HS-5 (cell line): ENCODE measurements at places on chromosomes 13 and 19.
A peak's percentile ranks its signal among the peaks of the same experiment; 100 is the strongest.

GRCh38 chr19:46426035-46426505 lies 2.7 kb downstream of the PNMA8C start:
- no peak for DNase-seq

GRCh38 chr19:54481326-54481930 lies 8.3 kb upstream of the CDC42EP5 start:
- DNase-seq: no peak

- DNase-seq: no peak
These were observed 11.9 kb upstream of the OR7D2 start for GRCh38 chr19:9166846-9167245.

DNA sequence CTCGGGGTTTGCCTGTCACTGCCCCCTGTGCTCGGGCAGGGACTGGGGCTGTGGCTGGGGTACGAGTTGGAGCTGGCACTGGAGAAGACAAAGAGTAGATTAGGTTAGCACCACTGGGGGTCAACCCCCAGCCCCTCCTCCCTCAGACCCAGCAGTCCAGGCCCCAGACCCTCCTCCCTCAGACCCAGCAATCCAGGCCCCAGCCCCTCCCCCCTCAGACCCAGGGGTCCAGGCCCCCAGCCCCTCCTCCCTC lies 19.1 kb downstream of the ZNF575 start:
- no peak for DNase-seq

GRCh38 chr13:46367617-46368327 lies 19.3 kb downstream of the RUBCNL start:
- no peak for DNase-seq

DNA sequence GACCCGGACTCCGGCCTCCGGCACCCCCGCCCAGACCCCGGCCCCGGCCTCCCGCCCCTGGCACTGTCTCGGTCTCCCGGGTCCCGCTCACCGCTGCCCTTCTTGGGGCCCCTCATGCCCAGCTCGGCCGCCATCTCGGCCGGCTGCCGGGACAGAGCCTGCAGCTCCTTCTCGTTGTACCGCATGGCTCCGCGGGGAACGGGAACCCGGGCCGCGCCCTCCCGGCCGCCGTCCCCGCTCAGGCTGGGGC lies 140 bp downstream of the PLEKHJ1 start:
- no peak for DNase-seq

- DNase-seq: no peak
These were observed 132.1 kb downstream of the CDK8 start for GRCh38 chr13:26386026-26386425.

DNA sequence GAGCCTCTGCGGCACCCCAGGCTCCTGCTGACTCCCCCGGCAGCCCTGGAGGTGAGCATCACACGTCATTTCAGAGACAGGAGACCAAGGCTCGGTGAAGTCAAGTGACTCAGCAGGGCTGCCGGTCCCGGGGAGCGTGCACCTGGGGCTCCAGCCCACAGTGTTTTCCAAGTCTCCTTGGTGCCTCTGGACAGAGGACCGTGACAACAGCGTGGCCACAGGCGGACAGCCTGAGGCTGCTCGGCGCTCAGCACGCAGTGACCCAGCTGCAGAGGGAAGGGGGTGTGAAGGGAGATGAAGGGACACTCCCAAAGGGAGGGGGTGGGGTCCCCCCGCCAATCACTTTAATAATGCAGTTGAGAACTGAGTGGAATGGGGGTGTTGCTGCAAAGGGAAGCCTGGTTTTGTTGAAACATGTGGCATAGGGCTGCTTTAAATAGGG lies 17.5 kb upstream of the ASPDH start:
- no peak for DNase-seq

- no peak for DNase-seq
These were observed 80.1 kb downstream of the SLC7A1 start for GRCh38 chr13:29515372-29515771.

GRCh38 chr13:21014139-21014501 lies 47.3 kb downstream of the LATS2 start:
- no peak for DNase-seq

DNA sequence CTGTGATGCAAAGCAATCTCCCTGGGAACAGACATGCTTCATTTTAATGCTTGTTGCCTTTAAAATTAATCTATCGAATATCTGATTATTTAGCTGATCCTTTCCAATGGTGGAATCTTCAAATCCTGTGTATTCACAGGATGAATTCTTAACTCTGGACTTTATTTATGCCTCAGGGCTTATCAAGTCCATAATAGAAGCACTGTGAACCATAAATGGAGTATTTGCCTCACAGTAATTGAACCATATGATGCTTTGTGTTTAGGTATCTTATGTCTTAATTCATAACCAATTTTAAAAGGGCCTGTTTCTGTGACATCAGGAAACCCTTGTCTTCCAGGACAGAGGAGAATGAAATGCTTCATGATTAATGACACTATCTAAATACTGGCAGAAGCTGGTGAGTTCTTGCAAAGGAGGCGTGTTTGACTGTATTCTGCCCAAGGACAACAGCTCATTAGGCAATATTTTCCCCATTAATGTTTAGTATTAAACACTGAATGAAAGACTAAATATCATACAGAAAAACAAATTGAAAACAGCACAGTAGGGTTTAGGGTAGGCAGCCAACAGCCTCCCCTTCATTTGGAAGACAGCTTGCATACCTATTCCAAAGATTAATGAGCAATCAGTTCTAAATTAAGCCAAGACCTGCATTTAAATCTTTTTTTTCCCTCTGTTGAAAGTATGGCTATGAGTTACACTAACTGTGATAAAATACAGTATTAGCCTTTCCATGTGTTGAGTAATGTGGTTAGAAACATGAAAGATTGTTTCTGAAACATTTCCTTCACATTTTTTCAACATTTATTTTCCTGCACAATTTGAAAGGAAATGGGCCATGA lies 709.4 kb downstream of the PCDH9 start:
- DNase-seq: no peak

DNA sequence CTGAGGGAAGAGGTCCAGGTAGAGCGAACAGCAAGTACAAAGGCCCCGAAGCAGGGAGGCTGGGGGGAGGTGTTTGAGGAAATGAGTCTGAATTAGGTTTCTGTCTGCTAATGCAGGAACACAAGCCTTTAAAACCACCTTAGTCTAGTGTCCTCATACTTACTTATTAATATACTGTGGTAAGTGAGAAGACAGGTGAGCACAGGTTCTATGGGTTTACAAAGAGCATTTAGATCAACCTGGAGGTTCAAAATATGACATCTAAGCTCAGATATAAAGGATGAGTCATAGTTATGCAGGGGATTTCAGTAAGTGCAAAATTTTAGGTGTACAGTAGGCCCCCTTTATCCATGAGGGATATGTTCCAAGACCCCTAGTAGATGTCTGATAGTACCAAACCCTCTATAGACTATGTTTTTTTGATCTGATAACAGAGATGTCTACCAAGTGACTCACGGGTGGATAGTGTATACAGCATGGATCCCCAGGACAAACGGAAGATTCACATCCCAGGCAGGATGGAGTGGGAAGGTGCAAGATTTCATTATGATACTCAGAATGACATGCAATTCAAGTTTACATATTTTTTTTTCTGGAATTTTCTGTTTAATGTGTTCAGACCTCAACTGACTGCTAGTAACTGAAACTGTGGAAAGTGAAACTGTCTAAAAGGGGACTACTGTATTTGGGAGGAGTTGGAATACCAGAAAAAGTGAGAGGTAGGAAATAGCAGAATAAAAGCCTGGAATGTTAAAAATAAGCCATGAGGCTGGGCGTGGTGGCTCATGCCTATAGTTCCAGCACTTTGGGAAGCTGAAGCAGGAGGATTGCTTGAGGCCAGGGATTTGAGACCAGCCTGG lies 18.2 kb upstream of the MED4 start:
- DNase-seq: no peak

- DNase-seq: no peak
These were observed 10.3 kb upstream of the CACNG7 start for GRCh38 chr19:53898636-53899341.

DNA sequence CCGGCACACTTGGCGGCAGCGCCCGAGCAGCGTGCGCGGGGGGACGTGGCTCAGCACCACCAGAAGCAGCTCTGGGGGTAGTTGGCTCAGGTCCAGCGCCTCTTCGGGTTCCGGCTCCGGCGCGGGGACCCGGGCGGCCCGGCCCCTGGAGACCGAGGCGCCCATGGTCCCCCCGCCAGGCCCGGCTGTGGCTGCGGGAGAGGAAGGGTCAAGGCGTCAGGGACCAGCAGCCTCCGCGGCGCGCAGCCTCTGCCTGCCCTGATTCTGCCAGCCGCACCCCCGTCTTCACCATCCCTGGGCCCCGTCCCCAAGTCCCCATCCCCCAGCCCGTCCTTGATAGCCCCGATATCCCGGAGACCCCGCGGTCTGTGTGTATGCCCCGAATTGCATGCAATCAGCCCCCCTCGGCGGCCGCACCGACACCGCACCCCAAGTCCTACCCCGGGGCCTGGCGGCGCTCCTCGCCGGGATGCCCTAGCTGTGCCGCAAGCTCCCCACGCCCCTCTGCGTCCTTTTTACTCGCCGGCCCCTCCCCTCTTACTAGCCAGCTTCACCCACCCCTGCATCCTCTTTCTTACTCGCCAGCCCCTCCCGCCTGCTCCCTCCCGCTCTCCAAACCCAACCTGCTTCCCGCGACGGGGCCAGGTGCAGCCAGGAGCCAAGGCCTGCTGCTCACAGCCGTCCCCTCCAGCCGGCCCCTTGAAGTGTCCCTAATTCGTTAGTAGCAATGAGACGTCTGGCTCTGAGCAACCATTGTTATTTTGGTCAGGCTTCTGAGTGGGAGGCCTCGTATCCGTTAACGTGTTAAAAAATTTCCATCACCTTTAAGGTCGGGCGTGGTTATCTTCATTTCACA lies at the start of gene FBXO27:
Gene FBXO27 (minus strand): TSS at position 487 of the 856 bp plus-strand sequence. CDS start 322 bp downstream, at position 165.
- no peak for DNase-seq

GRCh38 chr13:50714891-50715290 lies 128.6 kb downstream of the DLEU7 start:
- no peak for DNase-seq

DNA sequence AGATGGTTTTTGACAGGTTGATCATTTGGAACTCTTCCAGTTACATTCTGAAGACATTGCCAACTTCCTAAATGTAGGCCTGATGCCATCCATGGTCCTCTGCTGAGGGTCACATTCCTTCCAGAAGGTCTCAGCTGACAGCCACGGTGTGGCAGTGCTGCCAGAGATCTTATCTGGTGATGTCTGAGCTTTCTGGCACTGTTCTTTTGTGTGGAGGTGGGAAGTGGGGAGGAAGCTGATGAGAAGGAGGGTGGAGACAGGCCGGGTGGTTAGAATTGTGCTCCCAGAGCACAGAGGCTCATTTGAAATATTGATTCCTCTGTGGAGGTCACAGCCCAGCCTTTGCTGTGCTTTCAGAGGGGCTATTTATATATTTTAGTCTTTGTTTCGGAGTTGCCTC lies 16.1 kb upstream of the MTIF3 start:
- no peak for DNase-seq

- DNase-seq: no peak
These were observed 144.6 kb downstream of the NBEA start for GRCh38 chr13:35086667-35087066.

DNA sequence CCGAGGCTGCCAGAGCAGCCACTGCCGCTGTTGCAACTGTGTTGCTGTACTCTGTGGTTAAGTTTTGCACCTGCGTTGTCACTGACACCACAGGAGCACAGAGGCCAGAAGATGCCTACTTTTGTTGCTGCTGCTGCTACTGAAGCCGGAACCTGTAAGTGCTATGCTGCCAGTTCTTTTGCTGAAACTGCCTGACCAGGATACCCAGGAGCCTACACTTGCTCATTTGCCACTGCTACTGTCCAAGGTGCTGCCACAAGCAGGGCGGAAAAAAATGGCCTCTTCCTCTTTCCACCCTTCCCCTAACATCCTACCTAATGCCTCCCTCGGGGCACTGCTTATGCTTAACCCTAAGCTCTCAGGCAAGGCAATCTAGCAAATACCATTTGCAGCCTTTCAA lies 29.0 kb upstream of the NBEA start:
- DNase-seq: no peak

- no peak for DNase-seq
These were observed 293.3 kb downstream of the DLEU7 start for GRCh38 chr13:50550151-50550550.

DNA sequence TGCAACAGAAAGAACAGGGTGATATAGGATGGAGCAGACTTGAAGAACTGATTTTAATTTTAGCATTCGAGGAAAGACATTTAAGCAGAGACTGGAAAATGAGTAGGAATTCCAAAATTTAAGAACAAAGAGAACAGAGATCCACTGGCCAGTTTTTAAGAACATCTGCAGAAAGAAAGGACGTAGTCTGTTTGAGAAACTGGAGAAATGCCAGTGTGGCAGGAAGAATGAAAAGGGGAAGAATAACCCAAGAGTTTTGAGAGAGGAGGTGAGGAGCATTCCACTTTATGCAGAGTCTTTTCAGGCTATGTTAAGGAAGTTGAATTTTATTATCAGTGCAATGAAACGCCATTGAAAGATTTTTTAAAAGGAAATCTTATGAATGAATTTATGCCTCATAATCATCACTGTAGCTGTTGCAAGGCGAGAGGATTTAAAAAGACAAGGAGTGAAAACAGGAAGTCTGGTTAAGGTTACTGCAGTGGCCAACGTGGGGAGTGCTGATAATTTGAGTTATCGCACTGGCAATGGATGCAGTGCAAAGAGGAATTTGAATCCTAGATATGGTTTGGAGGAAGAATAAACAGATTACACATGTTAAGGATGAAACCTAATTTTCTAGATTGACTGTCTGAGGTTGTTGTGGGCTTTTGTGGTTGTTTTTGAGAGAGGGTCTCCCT lies 253.8 kb downstream of the DACH1 start:
- no peak for DNase-seq

GRCh38 chr19:2962018-2962670 lies 15.2 kb upstream of the TLE6 start:
- peak; percentile 61 for DNase-seq

DNA sequence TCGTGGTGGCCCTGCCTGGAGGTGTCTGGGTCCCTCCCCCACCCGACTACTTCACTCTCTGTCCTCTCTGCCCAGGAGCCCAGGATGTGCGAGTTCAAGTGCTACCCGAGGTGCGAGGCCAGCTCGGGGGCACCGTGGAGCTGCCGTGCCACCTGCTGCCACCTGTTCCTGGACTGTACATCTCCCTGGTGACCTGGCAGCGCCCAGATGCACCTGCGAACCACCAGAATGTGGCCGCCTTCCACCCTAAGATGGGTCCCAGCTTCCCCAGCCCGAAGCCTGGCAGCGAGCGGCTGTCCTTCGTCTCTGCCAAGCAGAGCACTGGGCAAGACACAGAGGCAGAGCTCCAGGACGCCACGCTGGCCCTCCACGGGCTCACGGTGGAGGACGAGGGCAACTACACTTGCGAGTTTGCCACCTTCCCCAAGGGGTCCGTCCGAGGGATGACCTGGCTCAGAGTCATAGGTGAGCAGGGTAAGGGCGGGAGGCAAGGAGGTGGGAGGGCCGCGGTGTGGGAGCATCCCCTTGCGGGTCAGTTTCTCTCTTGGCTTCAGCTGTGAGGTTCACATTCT lies 19.2 kb downstream of the NECTIN2 start:
- no peak for DNase-seq
